Neural cell (in vitro differentiated cells): ENCODE measurements at places on chromosomes 1 and 21. TPM values are rescaled to one million over a fixed set of nuclear protein-coding genes. Genes with fewer than 3 reads are reported as not detected.

Gene NLRP3
- 0.36 and 0.82 TPM in 2 replicates for polyA plus RNA-seq

Gene POTED
- not detected in 2 replicates for polyA plus RNA-seq

Gene C1QB
- polyA plus RNA-seq, result not detected in 2 replicates

Gene TNFRSF8
- not detected in 2 replicates for polyA plus RNA-seq

Gene CLDN17
- not detected in 2 replicates for polyA plus RNA-seq

Gene BATF3
- polyA plus RNA-seq, result 0.82 and 3.0 TPM in 2 replicates

Gene ZNF670
- polyA plus RNA-seq, result 9.3 and 10.6 TPM in 2 replicates

Gene ETV3L
- polyA plus RNA-seq, result not detected in 2 replicates

Gene H6PD
- polyA plus RNA-seq, result 4.6 and 6.6 TPM in 2 replicates

Gene IGSF3
- polyA plus RNA-seq, result 81.1 and 81.4 TPM in 2 replicates

Gene LDLRAD1
- polyA plus RNA-seq, result not detected in 2 replicates

Gene C2CD2
- 0.88 and 1.5 TPM in 2 replicates for polyA plus RNA-seq
